ENCODE measurements at places on chromosomes 4 and X.

GRCh38 chrX:29487214-29487613, 728.1 kb upstream of the MAGEB2 start:
- no peak for DNase-seq

GRCh38 chrX:147900349-147900748, 11.4 kb upstream of the FMR1 start:
- no peak for DNase-seq

- DNase-seq = no peak
Measured at GRCh38 chr4:16914208-16914607, 15.8 kb upstream of the LDB2 start.

DNA sequence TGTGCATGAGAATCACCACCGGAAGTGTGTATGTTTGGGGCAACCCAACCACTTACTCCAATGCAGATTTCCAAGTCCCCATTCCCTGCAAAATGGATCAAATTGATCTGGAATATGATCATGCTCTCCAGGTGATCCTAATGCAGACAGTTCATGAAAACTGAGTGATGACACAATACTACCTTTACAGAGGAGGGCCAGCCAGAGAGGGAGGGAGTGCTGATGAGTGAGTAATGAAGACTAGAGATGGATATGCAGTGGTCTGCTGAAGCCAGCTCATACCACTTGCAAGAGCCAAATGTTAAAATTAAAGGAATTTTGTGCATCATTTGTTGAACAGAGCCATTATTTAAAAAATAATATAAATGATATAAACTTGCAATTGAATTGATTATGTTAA, 10.2 kb upstream of the CPE start:
- DNase-seq = no peak

DNA sequence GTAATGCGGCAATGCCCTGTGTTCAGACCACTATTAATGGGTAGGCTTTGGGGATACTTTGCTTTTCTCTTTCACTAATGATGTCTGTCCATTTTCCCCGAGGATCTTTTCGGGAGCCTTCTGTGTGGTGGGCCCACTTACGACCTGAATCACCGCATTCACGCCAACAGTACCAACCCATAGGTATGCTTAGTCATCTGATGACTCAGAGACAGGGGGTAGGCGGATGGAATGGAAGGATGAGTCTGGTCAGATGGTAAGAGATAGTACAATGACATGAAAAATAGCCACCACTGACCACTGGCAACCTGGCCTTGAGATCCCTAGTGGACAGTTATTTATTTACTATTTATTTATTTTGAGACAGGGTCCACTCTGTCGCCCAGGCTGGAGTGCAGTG, 76.0 kb upstream of the DHRSX start:
- DNase-seq = no peak

- no peak for DNase-seq
Measured at GRCh38 chr4:105126311-105127169, 20.1 kb upstream of the TET2 start.

DNA sequence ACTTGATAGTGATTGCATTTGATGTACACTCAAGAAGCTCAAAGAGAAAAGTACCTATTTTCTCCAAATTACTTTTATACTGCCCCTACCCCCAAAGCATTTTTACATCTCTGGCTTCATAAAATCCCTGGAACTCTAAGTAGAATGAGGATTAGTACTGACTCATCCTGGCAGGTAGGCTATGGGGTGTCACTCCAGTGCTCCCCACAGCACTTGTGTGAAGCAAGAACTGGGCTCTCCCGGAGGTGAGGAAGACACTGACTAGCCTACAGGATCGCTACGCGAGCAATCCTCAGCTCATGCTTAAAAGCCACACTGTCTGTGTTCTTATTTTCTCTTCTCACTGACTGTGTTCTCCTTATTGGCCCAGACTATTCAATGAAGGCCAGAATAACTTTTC, 90.4 kb upstream of the NDP start:
- no peak for DNase-seq

DNA sequence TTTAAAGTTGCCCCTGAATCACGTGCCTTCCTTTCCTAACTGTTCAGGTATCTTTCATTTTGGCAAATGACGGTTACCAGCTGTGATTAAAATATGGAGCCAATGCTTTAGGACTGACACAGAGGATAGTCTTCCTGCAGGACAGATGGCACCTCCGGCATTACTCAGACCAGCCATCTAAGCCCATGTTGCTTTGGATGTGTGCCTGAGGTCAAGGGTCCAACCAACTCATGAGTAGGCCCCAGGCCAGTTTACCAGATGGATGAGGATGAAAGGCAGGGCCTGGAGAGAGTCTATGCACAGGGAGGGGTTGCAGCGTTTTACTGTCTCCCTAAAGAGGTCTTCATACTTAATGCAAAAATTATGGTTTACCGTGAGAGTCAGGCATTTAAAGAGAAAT, 174.0 kb upstream of the GATB start:
- no peak for DNase-seq

- DNase-seq = no peak
Measured at GRCh38 chrX:118773782-118774181, 46.4 kb downstream of the IL13RA1 start.

DNA sequence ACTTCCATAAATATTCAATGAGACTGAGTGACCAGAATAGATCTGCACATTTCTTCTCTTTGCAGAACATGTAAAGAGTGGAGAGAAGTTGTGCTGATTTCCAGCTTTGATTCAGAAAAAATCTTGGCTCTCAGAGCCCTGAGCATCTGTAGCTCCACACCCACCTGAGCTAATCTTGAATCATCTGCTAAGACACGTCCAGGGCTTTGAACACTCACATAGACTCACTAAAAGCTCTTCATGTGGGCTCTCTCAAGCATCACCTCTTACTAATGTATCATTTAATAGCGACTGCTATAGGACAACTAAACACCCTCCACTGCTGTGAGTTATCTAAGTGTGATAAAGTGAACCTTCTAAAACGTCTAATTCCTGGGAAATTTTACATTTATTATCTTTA, 147.7 kb upstream of the GRIA3 start:
- no peak for DNase-seq

GRCh38 chrX:41338436-41338835, 4.5 kb downstream of the DDX3X start:
- no peak for DNase-seq

GRCh38 chr4:149999485-150000074, 78.7 kb upstream of the DCLK2 start:
- DNase-seq = no peak

GRCh38 chr4:21710179-21710835, 238.3 kb downstream of the KCNIP4 start:
- no peak for DNase-seq

GRCh38 chr4:26884486-26884988, 23.9 kb downstream of the STIM2 start:
- DNase-seq = no peak

GRCh38 chr4:114286262-114286810, 306.9 kb upstream of the ARSJ start:
- no peak for DNase-seq

- DNase-seq = no peak
Measured at GRCh38 chrX:24508375-24508774, 43.3 kb downstream of the PDK3 start.

GRCh38 chr4:73010789-73011628, 58.5 kb downstream of the COX18 start:
- DNase-seq = no peak

DNA sequence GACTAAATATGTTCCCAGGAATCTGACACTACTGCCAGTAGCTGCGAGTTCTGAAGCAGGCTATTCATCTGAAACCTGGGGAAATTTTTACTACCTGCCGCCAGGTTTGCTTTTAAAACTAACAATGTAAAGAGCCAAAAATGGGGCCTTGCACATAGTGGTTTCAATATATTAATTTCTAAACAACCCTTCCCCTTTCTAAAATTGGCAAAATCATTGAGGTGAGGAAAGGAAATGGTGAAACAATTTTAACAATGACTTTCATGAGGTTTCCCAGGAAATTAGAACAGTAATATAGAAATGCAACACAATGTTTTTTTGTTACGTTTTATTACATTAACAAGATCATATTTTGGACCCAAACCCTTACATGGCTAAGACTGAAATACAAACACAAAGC, 21.3 kb downstream of the FANCB start:
- DNase-seq = no peak

- no peak for DNase-seq
Measured at GRCh38 chrX:136246201-136246600, 5.0 kb downstream of the MAP7D3 start.

All from activated gamma-delta T cell treated with Interleukin-2 at 50 U/mL for 16 hours (primary cell).